ENCODE measurements at places on chromosomes 6 and 20.

- peak; percentile 88 for DNase-seq
Observed at GRCh38 chr6:28606424-28607391, 81.0 kb downstream of the GPX5 start.

DNA sequence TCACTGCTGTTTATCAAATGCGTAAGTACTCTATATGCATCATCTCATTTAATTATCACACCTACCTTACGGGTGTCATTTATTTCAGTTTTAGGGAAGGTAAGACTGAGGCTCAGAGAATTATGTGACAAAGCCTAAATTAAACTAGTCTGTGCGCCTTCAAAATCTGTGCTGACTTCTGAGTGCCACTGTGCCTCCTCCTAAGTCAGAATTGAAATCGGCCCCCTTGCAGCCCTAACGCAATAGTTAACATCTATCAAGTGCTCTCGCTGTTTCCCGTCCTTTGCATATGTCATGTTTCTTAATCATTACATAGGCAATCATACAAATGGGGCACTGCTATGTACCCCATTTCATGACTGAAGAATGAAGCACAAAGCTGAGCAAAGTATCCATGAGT, 79.0 kb upstream of the PDE10A start:
- DNase-seq = no peak

GRCh38 chr20:58088625-58089024, 139.8 kb downstream of the ANKRD60 start:
- no peak for DNase-seq

- no peak for DNase-seq
Observed at GRCh38 chr6:76250666-76251065, 178.2 kb upstream of the IMPG1 start.

- no peak for DNase-seq
Observed at GRCh38 chr6:169955731-169956437, 204.5 kb downstream of the ERMARD start.

DNA sequence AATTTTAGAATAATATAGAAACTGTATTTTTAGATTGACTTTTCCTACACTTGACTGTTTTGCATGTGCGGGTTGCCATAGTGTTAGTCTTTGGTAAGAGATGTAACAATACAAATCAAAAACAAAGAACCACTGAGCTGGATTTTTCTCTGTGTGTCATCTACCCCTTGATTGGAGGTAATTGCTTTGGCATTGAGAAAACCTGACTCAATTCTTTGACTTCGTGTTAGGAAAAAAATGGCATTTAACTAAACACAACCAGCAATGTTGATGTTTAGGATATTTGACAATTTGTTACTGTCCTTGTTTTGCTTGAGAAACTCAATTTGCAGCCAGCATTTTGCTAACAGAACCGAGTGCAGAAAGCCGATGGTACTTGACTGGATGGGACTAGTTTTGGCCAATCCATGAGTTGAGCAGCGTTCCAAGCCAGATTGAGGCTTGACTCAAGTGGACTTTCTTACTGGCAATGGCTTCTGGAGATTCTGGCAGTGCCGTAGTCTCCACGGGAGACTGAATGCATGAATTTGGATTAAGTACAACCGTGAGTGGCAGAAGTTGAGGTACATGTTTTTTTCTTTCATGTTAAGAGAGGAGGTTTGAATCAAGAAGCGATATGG, 17.1 kb downstream of the TPBG start:
- no peak for DNase-seq

- no peak for DNase-seq
Observed at GRCh38 chr6:43613721-43614395, 15.2 kb downstream of the GTPBP2 start.

DNA sequence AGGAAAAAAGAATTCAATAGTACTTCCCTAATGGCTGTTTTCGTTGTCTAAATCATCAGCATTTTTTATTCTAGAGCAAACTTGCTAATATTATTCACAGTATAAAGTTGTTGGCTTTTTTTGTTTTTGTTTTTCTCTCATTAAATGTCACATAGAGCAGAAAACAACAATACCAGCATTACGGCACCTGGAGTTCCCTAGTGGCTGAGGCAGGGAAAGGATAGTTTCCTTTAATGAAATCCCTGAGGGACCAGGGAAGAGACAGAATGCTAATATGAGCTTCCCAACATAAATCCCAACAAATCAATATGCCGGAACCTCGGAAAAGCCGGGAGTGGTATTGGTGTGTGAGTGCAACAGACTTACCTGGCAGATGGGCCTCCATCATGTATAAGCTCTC, 235.2 kb upstream of the ASCC3 start:
- no peak for DNase-seq

- no peak for DNase-seq
Observed at GRCh38 chr6:38162493-38163185, 343.1 kb downstream of the ZFAND3 start.

GRCh38 chr20:17860301-17861197, 108.0 kb downstream of the SNX5 start:
- DNase-seq = no peak

DNA sequence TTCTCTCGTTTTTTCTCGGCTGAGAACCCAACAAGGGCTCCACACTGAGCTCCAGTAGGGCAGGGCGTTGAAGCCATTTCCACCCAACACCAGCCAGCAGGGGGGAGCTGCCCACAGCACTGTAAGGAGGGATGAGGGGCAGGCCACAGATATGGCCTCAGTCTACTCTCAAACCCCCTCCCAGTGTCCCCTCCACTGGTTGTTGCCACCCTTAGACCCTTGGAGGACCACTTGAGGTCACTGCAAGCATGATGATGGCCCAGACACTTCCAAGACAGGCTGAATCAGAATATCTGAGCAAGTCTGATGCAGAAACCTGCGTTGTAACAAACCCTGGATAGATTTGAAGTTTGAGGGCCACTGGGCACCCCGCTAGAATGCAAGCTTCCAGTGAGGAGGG, 217.0 kb upstream of the CST7 start:
- DNase-seq = no peak

GRCh38 chr20:36251426-36251825, 15.1 kb downstream of the AAR2 start:
- no peak for DNase-seq

GRCh38 chr6:32401284-32401963, 5.6 kb downstream of the BTNL2 start:
- DNase-seq = no peak

DNA sequence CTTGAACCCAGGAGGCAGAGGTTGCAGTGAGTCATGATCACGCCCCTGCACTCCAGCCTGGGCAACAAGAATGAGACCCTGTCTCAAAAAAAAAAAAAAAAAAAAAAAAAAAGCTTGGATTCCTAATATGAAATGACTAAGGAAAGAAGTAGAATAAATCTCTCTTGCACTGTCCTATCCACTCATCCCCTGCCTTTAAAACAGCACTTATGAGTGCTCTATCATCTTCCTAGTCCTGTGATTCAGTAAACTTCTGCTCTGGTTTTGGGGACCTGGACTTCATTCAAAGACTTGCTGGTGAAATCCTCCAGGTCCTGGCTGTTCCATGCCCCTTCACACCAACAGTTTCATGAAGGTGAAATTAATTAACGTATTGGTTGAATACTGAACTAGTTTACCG, 29.6 kb downstream of the TNFAIP3 start:
- DNase-seq = no peak

GRCh38 chr20:34129518-34130162, 17.6 kb upstream of the EIF2S2 start:
- DNase-seq = peak; percentile 68

DNA sequence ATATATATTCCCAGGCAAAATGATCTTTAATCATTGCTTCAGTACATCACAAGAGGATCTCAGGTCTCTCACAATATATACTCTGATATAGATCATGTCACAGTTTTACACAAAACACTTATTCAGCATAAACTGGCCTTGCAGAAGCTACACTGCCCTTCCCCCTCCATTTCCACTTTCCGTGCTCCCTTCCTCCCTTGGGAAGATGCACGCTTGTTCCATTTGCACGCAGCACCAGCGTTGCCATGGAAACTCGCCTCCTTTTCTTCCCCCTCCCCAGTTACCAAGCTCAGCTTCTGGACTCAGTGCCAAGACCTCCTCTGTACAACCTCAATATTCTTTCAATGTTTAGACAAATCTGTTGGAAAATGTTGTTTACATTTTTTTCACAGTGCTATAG, 154.6 kb downstream of the RFPL4B start:
- peak; percentile 72 for DNase-seq

DNA sequence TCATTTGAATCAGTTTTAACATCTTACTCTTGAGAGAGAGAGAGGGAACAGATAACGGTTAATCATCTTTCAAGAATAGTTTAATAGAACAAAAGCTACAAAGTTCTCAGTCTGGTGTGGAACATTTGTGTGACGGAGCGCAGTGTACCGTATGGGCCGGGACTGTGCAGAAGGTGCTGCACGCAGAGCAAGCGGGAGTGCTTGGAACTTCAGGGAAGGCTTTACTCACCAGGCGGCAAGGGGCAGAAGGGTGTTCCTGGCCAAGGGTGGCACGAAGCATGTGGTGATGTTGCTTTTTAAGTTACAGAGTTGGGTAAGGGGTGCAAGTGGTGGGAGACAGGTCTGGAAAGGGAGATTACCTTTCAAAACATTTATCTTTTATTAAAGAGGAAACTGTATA, 95.7 kb downstream of the TULP4 start:
- no peak for DNase-seq

- DNase-seq = no peak
Observed at GRCh38 chr6:161013695-161014094, 22.1 kb downstream of the MAP3K4 start.

DNA sequence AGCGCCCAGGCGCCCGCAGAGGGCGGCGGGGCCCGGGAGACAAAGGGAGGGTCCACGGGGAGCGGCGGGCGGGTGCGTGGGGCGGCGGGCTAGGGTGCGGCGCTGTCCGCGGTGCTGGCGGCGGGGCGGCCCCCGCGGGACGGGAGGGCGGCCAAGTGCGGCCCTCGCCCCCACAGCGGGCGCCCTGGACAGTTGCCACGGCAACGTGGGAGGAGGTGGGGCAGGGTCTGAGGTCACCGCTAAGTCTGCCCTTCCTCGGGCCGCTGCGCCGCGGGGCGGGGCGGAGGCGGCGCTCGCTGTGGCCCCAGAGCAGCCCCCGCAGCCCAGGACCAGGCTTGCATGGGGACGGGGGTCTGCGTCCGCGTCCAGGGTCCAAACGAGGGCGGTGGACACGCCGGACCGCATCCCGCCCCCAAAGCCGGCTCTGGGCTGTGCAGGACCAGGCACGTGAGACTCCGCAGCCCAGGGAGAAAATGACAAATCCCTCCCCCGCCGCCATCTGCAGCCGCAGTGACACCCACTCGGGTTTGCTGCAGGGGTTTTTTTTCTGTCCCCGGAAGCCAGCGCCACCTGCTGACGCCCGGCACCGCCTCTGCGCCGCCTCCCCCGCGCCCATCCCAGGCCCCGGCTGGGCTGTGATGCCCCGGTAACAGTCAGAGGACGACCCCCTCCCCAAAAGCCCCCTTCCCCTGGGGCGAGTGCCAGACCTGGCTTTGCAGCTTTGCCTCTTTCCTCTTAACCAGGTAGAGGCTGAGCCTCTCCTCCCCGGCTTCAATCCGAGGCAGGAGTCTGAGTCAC, 36.8 kb downstream of the YTHDF1 start:
- no peak for DNase-seq

DNA sequence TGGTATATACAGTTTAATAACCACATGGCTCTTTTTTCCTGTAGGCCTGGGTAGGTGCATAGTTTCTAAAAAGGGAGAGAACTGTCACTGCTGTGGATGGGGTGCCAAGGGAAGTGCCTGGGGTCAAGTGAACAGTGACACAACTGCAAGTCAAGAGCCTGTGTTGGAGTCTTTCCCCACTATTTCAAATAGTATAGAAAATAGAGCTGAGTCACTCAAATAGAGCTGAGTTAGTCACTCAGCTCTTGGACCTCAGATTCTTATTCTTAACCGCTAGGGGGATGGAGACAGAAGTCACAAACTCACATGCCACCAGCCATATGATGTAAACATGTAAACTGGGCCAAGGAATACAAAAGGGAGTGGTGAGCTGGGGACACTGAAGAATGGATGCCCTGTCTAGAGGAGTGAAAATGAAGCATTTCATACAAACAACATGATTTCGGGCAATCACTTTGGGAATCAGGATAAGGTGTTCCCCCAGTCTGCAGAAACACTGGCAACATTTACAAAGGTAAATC, 2.1 kb downstream of the NQO2 start:
- DNase-seq = peak; percentile 83

DNA sequence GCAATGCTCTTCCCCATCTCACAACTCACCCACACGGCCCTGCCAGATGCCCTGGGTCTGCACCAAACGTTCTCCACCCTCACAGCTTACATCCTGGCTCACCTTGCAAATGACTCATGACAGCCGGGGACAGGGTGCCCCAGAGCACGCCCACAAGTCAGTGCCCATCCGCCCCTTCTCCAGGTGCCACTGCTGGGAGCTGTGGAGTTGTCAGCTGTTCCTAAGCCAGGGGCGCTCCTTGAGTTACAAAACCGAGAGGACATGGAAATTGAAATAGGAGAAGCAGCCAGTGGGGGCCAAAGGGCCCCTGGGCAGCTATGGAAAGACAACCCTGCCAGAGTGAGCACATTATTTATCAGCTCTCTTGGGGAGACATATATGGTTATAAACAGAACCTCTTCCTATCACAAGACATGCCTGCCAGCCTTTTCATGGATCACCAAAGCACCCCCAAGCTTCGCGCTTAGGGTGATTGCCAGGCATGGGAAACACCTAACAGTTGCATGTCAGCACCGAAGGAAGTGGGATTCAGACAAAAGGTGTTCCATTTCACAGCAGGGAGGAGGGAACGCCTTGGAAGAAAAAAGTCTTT, 236.8 kb downstream of the LY86 start:
- DNase-seq = no peak

- no peak for DNase-seq
Observed at GRCh38 chr6:154550779-154551178, 40.3 kb upstream of the CNKSR3 start.

- peak; percentile 63 for DNase-seq
Observed at GRCh38 chr20:53795170-53795569, 201.5 kb upstream of the ZNF217 start.

- DNase-seq = peak; percentile 44
Observed at GRCh38 chr6:111361648-111362047, 121.4 kb downstream of the REV3L start.

DNA sequence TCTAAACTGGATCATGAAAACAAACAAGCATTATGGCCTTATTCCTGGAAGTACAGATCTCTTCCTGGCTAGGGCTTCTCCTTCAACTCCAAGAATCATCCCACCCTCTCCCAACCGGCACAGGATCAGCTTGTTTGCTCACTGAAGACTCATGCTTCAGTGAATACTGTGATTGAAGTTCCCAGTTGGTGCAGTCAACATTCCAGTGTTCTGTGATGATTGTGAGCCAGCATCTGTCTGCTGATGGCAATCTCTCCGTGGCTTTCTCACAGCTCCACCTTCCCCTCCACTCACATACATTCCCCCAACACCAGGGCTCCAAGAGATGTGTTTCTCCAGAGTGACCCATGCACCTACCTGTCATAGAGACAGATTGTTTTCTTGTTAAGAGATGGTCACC, 421.3 kb upstream of the BTBD3 start:
- DNase-seq = no peak

DNA sequence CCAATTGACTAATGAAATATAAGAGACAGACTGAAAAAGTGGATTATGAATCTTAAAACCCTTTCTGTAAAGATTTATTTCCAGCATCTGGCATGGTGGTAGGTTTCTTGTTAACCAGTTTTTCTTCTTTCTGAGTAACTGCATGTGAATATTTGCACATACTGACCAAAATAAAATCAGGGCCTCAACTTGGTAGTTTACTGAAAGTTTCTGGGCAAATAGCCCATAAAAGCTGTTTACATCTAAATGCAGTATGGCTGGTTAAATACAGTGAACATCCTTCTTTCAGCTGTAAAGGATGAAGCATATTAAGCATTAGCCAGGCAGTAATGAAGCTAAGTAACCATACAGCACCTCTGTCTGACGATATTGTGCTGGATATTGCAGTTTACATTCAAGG, 83.6 kb upstream of the EYS start:
- no peak for DNase-seq

Data from fibroblast of skin of right quadriceps (primary cell).